ENCODE measurements at places on chromosomes 6 and 20.
A peak's percentile ranks its signal among the peaks of the same experiment; 100 is the strongest.

GRCh38 chr20:19380211-19380610, 167.8 kb downstream of the SLC24A3 start:
- no peak for DNase-seq

- DNase-seq: no peak
Observed at GRCh38 chr6:3749977-3750316, 1.6 kb downstream of the PXDC1 start.

GRCh38 chr6:168165373-168165772, 86.4 kb upstream of the FRMD1 start:
- no peak for DNase-seq

DNA sequence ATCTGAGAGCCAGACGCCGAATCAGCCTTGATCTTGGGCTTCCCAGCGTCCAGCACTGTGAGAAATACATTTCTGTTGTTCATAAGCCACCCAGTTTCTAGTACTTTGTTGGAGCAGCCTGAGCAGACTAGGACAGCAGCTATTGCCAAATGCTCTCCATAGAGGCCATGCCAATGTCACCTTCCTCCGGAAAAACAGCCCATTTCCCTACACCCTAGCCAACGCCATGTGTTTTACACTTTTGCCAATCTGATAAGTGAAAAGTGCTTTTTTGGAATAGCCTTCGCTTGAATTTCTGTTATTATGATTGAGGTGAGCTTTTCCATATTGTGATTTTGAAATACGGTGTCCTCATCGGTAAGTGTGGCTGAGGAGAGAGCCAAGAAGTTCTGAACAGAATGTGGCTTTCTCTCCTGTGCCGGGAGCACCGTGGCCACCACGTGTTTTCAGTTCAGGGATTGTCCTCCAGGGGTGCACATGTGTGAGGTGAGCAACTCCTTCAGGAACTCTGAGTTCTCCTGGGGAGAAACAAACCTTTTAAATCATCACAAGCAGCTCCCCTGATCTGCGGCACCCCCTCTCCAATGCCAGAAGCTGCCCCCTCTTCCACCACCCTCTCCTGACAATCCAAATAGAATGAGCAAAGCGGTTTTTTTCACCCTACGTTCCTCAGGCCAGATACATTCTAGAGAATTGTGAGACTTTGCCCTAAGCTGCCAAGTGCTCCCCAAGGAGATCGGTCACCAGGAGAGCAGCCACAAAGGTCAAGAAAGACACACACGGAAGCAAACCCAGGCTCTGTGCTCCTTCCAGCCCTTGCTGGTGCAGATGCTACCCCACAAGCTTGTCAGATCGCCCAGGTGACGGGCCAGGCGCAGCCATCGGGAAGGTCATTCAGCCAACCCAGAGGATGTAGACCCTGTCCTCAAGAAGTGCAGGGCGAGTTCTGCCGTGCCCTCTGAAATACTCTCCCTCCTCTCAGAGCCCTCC, 36.0 kb downstream of the TAF8 start:
- no peak for DNase-seq

DNA sequence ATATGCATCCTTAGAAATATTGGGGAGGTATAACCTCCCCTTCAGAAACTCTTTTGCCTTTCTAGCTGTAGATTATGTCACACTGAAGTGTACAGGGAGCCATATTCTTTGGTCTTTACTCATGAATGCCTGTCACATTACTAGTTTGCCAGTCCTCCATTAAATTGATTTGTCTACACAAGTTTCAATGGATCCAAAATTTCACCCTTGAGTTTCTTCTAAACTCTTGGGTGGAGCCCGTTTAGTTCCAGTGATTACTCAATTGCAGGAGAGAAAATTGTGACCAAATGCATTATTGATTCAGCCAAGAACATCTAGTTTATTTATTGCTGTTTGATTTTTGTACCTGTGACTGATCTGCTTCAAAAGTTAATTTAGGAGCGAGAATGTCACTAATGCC, 60.4 kb upstream of the TFB1M start:
- DNase-seq: no peak

GRCh38 chr6:157667211-157668008, 155.6 kb upstream of the SNX9 start:
- peak; percentile 38 for DNase-seq

- DNase-seq: no peak
Observed at GRCh38 chr20:62816031-62816883, 593 bp upstream of the COL9A3 start.

DNA sequence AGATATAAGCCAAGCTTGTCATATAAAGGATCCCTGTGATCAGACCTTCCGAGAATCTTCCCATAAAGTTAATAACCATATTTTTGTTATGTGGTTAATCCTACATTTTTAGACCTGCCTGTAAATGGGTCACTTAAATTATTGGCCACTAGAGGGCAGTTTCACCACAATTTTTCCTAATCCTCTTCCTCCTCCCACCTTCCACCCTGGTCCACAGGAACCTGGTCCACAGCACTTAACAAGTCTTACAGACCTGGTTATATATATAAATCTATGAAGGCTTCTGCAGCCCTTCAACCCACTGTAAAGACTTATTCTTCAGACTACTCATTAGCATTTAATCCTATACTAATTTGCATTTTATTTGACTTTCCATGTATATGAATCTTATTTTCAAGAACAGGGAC, 28.3 kb downstream of the MRS2 start:
- no peak for DNase-seq

GRCh38 chr20:63254606-63255384, 532 bp upstream of the NKAIN4 start:
- no peak for DNase-seq

GRCh38 chr20:33522256-33522820, 32.4 kb downstream of the CBFA2T2 start:
- no peak for DNase-seq

GRCh38 chr20:2116170-2116940, 14.7 kb downstream of the STK35 start:
- no peak for DNase-seq

All from NCI-H187 treated with DMSO at 0.1 percent for 48 hours (cell line).